SJCRH30 (cell line): ENCODE measurements at places on chromosomes 4 and X. TPM values are rescaled to one million over a fixed set of nuclear protein-coding genes. Genes with fewer than 3 reads are reported as not detected.

DNA sequence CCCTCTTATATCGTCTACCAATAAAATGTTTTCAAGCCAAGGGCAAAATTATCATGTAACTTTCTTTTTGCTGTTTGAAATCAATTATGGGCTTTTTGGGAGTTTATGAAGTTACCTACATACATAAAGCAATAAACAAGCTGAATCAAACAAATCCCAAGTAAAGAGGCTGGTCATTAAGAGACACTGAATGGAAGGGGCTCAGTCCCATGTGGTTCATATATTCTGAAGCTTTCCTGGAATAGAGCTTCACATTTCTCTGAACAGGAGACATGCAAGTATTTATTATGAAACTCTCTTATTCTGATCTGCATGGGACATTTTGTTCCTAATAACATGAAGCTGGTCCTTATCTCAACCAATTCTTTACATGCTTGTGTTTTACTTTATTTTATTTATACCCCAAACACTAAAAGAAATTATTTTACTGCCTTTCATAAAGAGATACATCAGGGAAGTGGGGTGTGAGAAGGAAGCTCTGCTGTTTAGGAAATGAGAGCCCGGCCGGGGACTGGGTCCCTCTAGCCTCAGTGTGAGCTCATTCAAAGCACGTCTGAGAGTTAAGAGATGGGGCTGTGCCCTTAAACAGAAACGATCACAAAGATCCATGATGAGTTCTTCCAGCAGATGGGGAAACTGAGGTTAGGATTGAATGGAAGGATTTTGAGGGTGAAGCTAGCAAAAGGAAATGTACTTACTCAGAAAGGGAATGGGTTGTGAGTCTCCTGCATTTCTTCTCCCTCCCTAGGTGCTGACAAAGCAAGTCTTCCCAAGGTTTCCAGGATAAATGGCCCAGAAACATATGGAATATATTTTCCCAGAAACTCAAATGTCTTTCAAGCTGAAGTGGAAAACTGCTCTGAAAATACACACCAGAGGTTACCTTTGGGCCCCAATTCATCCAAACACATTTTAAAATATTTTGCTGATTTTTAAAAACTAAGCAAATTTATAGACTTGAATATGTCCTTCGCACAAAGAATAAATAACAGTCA is 93.1 kb upstream of the LNX1 start:
- no peak for DNase-seq

DNA sequence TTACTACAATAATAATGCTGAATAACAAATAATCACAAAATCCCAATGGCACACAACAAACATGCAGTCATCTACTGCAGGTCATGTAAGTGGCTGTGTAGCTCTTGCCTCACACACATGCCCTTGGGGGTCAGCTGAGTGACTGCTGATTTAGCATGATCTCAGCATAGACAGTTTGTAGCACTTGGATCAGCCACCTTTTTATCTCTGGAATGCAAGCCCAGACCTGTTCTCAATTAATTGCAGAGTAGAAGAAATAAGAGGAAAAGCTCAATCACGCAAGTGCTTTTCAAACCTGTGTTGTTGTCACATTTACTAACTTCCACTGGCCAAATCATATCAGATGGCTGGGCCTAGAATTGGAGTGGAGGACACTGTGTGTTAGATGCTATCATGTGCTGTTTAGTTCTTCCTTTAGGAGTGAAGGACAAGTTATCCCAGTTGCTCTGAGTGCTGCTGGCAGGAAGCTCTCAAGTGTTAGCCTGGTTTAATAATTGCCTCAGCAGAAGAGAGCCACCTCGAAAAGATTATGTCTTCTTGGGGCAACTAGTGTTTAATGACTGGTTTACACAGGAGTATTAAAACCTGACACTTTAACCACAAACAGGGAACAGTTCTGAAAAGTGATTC is 128.3 kb upstream of the EPHA5 start:
- no peak for DNase-seq

DNA sequence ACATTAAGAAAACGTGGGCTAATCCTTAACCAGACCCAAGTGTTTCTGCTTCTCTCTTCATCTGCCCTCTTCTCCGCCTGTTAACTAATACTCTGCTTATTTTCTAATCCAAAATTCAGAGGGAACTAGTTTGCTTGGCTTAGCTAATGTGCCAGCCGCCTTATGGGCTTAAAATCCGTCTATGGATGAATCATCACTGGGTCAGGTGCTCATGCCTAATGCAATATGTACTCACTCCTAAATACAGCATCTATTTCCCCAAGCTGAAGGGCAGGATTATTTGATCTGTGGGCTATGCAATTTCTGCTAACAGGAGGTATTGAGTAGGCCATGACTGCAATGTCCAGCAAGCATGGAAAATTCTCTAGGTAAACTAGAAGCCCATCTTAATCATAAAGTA is 12.4 kb downstream of the DYNLT3 start:
- no peak for DNase-seq

DNA sequence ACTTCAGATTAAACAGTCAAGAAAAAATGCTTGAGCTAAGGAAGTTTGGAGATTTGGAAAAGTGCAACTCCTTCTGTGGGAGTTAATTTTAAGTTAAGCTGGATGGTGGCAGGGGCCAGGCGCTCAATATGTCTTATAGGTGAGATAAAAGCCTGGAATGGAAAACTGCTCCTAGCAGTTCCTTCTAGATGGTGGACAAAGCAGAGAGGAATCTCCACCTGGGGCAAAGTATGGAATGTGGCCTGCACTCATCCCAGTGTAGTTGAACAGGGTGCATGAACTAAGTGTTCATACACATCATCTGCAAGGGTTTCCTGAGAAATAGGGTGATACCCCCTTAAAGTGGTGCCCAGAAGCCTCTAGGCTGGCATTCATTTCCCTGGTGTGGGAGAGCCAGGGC is 227.1 kb downstream of the FGF13 start:
- no peak for DNase-seq

DNA sequence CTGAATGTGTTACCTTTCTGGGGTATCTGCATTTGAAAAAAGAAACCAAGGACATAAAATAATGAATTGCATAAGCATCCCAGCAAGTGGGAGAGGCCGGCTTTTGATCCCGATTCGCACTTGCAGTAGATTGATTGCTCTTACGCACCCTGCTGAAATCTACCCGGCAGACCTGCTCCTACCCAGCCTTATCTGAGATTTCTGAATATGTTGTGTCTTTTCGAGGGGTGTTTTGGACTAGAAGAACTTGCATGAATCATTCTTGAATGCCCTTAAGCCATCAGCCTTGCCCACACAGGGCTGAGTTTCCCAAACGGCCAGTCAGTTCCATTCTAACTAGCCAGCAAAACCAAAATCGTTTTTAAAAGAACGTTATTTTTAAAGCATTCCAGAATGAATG is 174.4 kb upstream of the BCOR start:
- DNase-seq, result no peak

Gene EDA
- 0.71 and 1.6 TPM in 2 replicates for total RNA-seq

Gene CNGA1
- total RNA-seq, result not detected in 2 replicates
